SK-N-SH treated with all-trans-retinoic acid at 6 μM for 48 hours (cell line): ENCODE measurements at places on chromosomes 1 and 21.

DNA sequence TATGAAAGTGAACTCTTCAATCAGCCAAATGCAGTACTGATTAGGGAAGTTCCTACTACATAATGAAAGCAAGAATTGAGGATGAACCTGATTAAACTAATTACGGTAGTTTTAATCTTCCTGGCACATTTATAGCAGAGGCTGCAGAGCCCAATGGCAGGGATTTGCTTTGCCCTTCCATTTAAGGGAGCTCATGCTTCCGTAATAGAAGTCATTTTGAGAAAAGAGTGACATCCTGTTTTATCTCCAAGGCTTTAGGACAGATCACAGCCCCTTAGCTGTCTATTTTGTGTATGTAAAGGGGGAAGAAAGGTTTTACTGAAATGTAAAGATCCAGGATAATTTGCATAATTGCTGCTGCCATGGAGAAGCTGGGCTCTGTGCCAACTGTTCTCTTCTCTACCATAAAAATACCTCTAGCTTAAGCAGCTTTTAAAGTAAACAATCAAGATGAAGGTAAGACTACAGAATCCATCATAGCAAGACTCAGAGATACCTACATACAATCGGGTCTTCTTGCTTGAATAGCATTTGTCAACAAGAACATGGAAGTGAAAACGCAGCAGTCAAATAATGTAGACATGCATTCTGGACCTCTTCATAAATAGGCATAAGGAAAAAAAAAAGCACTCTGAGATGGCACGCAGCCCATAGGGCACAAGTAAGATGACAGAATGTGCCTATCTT, 62.5 kb downstream of the ASH1L start:
- ATAC-seq, result peak; percentile 41

DNA sequence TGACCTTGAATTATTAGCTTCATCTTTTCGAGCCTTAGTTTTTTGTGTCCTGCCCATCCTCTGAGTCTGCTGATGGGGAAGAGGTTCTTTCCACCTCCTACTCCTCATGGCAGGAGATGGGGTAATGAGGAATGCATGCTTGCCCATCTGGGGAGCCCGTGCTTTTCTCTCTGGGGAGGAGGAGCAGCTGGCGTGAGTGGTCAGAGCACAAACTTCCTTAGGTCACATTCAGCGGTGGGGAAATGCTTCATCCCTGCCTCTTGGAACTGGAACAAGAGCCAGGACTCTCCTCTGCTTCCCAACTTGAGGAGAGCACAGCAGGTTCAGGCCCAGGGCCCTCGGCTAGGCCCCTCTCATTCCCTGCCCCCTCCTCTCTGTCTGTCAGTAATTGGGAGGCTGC, 155.0 kb downstream of the PCNX2 start:
- ATAC-seq, result peak; percentile 15; the same call in 1 of the 3 replicates

GRCh38 chr1:201265756-201266155, 17.6 kb upstream of the PKP1 start:
- no peak for ATAC-seq

GRCh38 chr1:173954179-173954578, 37.1 kb upstream of the SERPINC1 start:
- ATAC-seq, result no peak

GRCh38 chr1:6858596-6858995, 73.3 kb downstream of the CAMTA1 start:
- ATAC-seq, result no peak

DNA sequence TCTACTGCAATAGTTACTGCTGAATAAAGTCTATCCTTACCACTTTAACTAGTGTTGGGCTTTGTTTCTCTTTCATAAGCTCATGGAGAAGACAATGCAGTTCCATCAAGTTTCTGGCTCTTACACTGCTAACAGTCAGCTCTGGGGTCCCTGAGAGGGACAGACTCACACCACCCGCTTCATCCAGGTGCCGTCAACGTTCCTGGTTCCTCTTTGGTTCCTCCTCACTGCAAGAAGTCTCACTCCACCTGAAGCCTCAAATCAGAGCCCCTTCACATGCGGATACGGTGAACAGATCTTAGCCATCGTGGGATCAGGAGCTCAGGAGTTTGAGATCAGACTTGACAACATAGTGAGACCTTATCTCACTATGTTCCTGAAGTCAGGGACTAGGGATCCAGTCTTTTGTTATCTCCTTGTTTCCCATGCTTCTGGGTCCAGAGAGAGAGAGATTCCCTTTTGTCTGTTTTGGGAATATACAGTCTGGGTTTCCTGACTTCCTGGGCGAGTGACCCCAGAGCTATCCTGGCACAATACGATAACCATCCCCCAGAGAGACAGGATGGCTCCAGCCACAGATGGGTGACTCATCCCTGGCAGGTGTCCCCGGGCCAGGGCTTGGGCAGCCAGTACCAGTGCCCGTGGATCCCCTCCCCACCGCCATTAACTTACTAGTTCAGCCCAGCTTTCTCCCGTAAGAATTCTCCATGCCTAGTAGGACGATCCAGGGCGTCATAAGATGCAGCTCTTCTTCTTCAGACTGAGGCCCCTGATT, 14.3 kb upstream of the PCP4 start:
- ATAC-seq, result no peak

DNA sequence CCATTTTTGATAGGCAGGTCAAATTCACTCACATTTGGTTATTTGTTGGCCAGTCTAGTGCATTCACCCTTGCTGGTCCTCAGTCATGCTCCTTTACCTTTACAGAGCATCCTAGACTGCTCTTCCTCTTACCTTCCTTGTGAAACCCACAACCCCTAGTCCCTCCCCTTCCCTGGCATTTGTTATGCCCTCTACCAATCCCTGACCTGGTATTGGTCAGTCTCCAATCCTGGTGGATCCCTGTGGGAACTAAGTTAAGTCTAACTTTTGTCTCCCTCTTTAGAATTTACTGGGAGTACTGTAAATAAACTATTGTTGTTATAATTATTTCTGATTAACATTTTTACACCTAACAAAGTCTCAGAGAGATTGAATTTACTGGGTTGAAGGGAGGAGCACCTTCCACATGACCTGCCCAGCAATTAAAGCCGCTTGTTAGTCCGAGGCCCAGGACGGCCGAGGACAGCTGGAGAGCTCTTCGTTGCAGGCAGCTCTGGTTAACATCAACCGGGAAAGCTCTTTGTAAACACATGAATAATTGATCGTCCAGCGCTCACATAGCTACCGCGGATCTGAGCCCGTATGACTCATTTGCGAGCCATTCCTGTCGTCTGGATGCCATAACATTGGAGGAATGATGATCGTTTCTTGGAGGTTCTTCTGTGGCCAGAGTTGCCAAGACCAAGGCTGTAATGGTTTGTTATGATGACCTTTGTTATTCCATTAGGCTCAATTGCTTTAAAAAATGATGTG, 31.9 kb downstream of the MTARC1 start:
- ATAC-seq, result peak; percentile 75

DNA sequence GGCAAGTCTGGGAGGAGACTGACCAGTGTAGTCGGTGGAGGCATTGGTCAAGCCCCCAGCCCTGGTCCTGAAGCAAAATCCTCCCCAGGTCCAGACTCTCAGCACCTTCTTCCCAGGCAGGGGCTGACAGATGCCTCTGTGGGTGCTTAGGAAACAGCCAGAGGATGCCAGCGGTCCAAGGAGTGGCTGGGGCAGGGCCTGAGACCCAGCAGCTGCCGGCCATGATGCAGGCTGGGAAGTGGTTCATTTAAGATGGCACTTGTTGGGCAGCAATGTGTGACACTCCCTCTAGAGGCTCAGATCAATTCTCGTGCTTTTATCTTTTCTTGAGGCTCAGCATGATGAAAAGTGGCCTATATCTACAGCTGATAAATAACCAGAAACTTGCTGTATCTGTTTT, 165.0 kb upstream of the VAMP3 start:
- no peak for ATAC-seq

GRCh38 chr1:228020686-228021354, 14.0 kb downstream of the WNT3A start:
- ATAC-seq, result no peak

DNA sequence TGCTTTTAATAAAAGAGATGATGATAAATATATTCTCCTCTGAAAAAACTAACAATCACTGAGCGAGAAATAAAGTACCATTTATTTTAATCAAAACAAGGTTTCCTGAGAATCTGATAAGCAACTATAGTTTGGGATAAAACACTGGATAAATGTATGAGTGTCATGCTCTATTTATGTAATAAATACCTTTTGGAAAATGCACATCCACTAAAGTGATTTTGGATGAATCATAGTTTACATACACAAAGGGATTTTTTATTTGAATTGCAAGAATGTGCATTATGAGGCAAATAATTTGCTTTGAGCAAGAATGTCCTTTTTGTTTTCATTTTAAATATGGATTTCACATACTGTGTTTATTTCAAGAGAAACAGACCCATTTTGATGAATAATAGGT, 1483.5 kb downstream of the MRPL39 start:
- peak; percentile 76 for ATAC-seq

- ATAC-seq, result no peak
These were observed 395.4 kb downstream of the NTNG1 start for GRCh38 chr1:107536266-107536665.

- no peak for ATAC-seq
These were observed 240.7 kb upstream of the HOOK1 start for GRCh38 chr1:59574085-59574484.
